Fibroblast of skin of back (primary cell): ENCODE measurements at places on chromosomes 1 and 21.
A peak's percentile ranks its signal among the peaks of the same experiment; 100 is the strongest.

DNA sequence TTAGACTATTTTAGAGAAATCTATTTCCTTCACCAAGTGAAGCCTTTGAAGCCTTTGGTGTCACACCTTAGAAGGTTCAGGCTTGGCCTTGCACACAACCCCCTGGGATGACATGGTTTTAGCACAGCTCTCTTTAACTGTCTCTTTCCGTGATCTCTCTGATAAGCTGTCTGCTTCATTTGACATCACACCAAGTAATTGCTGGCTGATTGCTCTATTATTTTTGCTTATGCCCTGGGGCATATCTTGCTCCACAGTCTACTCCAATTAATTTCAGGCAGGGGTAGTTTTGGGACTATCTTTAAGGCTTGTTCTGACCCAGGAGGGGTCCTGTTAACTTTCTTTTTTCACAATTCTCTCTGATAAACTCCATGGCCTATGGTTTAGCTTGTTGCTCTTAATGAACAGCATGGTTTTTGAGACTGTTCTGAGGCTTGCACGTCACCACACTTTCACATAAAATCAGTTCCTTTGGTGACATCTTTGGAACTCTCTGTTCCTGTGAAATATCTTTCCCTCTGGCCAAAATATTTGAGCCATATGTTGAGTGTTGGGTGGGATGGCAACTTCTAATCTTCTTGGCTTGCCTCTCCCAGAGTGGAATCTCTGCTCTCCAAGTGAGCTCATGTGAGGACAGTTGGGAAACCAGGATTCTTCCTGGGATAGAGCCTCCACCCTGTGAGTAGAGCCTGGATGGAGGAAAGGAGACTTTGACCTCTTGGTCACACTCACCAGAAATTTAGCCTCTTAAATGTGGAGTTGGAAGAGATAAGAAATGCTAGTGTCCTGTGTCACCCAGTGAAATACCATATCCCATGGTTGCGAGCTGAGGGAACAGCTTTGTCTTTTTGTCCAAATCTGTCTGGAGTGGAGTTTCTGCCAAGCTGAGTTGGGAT, 63.6 kb downstream of the MAP3K21 start:
- no peak for DNase-seq

DNA sequence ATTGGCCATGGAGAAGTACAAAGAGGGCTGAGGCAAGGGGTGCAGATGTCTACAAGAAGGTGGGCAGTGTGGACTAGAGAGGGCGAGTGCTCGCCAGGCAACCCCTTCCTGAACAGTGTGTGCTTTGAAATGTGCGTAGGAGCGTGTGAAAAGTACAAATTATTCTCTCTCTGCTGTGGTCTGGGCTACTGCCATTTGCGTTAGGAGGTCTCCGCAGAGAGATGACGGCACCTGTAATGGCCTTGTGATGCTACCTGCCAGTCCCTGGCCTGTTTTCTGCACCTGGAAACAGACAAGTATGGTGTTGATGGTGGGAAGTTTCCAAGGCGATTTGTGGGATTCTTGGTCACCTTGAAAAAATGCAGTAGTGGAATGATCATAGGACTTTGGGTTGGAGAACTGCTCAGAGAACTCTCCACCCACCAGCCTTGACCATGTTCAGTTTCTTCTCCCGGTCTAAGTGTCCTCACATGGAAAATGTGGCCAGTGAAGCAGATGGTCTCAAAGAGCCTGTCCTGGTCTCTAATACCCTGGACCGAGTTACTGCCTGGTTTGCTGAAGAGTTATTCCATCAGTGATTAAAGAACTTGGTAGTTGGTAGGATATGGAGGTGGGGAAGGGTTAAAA, 74.5 kb downstream of the MRPS6 start:
- DNase-seq, result no peak

- no peak for DNase-seq
Measured at GRCh38 chr1:159906960-159907359, 7.0 kb upstream of the CFAP45 start.

DNA sequence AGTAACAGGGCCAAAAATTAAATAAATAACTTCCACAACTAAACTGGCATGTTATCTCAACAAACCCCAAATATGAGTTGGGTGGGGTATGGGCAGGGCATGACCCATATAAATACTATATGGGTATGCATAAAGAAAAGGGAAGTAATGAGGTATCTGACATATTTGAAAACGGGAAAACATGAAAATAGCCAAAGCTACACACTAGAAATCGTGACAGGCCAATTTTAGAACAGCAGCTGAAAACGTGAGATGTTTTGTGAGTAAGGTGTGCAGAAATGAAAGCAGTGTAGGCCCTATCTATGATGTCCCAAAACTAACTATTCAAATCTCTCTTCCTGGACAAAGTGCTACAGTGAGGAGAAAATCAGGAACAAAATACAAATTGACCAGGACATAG, 537.9 kb upstream of the NR5A2 start:
- no peak for DNase-seq

DNA sequence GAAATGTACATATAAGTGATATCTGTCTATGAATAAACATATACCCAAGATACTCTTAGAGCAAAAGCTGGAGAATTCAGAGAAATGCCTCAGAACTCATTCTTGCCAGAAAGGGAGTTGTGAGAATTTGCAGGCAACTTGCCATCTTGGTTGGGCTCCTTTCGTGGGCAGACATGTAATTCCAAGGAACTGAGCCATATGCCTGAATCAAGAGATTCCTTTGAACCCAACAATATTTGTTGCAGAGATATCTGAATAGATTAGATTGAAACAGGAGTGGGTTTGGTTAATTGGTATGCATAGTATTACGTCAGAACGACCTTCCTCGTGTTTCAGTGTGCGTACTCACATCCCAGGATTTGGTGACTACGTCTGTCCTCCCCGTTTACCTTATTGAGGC, 67.0 kb downstream of the TGFB2 start:
- DNase-seq, result peak; percentile 62

- DNase-seq, result peak; percentile 8
Measured at GRCh38 chr1:54200519-54200997, 591 bp downstream of the MRPL37 start.

DNA sequence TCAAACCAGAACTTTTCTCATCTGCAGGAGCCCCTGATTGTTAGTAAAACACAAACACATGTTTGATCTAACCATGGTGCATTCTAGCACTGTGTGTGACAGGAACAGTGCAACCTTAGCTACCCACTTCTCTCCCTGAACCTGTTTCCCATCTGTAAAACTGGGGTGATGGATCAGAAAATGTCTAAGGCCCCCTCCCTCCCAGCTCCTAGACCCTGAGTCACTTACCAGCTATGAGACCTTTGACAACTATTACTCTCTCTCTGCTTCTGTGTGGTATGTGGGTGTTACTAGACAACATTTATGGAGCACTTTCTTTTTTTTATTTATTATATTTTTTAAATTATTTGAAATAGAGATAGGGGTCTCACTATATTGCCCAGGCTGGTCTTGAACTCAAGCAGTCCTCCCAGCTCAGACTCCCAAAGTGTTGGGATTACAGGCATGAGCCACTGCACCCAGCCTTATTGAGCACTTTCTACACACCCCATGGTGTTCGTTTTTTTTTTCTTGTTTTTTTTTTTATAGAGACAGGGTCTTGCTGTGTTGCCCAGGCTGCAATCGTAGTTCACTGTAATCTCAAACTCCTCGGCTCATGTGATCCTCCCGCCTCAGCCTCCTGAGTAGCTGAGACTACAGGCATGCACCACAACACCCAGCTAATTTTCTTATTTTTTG, 2.6 kb downstream of the INPP5B start:
- DNase-seq, result no peak

DNA sequence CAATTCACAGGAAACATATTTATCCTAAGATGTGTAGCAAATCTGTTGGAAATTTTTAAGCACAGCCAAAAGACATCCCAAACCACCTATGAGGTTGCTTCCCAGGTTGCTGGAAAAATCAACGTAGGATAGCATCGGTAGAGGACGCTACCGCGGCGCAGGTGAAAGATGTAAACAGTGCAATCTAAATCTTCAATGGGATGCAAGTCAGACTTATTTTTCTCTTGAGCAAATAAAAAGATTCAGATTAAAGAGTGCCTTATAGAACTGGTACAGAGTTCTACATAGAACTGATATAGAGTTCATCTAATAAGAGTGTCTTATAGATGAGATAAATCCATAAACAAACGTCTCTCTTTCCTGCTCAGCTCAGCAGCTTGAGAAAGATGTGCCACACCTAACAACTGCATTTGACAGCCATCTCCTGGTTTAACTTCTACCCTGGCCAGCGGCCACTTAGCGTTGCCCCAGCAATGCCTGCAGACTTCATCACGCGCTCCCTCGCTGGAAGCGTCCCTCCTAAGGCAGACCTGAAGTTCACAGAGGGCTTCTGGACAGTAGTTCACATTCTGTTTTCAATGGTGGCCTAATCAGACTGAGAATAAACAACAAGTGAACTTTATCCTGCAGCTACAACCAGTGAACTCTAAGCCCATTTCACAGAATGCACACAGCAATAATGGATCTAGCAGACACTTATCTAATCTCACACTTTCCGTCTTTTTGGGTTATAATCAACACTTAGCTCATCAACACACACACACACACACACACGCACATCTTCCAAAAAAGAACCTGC, 164.5 kb downstream of the TOMM20 start:
- DNase-seq, result no peak

GRCh38 chr1:218482683-218483082, 137.5 kb downstream of the TGFB2 start:
- no peak for DNase-seq

DNA sequence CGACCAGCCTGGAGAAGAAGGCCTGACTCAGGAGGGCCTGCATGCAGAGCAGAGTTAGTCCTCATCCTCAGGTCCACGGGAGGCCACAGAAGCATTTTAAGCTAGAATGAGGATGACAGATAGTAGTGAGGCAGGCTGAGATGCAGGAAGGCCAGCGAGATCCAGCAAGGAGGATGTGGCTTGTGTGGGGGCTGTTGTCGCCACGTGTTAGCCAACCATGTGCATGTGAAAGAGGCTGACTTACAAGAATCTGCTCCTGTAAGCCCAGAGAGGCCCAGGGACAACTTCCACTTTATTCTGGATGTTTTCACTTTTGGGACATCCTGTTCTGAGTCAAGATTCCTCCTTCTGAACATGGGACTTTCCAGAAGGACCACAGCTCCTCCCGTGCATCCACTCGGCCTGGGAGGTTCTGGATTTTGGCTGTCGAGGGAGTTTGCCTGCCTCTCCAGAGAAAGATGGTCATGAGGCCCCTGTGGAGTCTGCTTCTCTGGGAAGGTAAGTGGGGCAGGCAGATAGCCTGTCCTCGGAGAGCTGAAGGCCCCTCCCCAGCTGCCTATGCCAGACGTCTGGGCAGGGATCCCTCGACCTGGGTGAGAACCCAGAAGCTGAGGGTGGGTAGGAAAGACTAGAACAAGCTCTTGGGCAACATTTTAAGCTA, at the start of gene SLAMF8:
Gene SLAMF8 (plus strand): TSS at position 433 of the 661 bp plus-strand sequence. CDS start 26 bp downstream, at position 459.
- DNase-seq, result no peak

DNA sequence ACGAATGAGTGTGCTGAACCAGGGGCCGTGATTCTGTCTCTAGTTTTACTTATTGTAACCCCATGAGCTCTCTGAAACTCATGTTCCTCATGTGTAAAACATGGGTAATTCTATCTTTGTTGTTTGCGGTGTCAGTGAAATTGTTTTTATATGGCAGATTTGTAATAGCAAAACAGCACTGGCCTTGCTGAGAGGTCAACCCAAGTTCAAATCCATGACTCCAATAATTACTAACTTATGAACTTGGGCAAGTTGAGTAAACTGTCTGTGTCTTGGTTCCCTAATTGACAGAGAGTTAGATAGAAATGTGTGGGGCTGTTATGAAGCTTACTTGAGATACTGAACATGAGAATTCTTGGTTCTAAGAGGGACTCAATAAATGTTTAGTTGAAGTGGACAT, 17.8 kb downstream of the C1orf116 start:
- no peak for DNase-seq

DNA sequence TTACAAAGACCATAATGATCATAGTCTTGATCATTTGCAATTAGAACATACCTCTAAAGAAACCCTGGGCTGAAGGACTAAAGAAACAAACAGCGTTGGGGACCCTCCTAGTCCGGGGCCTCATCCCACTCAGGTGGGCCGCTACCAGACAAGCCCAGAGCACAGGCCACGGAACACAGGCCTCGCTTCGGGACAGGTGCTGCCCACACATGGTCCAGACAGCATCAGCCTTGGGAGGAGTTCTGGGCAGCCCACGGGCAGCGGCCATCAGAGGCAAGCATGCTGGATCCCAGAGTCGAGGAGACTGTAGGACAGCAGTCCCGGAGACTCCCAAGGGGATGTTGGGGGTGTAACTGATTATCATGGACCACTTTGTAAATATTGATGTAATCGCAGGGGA, 4.9 kb downstream of the C2CD2 start:
- DNase-seq, result no peak

GRCh38 chr1:184366997-184367396, 19.8 kb upstream of the C1orf21 start:
- no peak for DNase-seq

GRCh38 chr1:9251501-9251900, 16.9 kb downstream of the H6PD start:
- no peak for DNase-seq

DNA sequence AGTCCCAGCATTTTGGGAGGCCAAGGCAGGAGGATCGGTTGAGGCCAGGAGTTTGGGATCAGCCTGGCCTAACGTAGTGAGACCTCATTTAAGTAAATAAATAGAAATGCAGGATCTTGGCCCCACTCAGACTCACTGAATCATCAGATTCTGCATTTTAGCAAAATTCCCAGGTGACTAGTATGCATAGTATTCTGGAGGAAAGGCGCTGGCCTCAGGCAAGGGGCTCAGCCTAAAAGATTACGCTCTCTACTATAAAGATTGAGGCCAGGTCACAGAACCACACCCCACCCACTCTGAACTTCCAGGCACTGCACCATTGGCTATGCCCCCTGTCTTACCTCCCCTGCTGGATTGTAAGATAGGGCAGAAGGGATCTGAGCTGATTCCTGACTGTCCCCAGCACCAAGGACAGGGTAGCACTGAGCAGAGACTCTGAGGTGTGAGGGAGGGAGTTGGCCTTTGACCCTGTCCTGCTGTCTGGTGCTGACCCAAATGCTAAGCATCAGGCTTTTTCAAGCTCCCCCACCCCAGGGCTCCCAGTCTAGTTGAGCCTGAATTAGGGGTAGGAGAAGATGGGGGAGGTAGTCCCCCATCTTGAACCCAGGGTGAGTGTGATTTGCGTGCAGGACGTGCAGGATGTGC, 2.7 kb downstream of the FOXE3 start:
- DNase-seq, result no peak

DNA sequence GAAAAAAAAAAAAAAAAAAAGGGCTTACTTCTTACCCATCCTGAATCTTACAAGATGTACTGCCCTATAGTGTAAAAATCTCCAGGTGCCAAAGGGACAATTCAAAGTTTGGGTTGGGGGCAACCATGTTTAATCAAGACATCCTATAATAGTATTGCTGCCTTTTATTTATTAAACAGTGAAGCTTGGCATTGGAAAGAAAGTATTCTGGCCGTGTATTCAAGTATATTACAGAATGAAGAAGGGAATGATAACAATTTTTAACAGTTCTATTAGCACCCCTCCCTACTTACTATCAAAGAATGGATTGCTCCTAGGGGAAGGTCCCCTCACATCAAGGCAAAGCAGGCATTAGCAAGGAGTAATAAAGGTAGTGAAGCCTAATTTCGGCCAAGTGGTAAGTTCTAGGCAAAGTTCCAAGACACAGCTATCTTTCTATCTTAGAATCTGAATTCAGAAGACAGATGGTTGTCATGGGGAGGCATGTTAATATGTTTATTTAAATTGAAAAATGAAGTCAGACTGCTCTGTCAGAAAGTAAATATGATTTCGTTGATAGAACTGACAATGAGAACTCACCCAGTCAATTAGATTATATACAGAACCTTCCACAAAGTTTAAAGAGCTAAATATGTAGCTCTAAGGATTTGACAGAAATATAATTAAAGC, 24.6 kb downstream of the ST7L start:
- DNase-seq, result no peak

GRCh38 chr1:209585672-209586071, 2.2 kb downstream of the CAMK1G start:
- DNase-seq, result peak; percentile 30
